ENCODE measurements at places on chromosomes 5 and 9.

DNA sequence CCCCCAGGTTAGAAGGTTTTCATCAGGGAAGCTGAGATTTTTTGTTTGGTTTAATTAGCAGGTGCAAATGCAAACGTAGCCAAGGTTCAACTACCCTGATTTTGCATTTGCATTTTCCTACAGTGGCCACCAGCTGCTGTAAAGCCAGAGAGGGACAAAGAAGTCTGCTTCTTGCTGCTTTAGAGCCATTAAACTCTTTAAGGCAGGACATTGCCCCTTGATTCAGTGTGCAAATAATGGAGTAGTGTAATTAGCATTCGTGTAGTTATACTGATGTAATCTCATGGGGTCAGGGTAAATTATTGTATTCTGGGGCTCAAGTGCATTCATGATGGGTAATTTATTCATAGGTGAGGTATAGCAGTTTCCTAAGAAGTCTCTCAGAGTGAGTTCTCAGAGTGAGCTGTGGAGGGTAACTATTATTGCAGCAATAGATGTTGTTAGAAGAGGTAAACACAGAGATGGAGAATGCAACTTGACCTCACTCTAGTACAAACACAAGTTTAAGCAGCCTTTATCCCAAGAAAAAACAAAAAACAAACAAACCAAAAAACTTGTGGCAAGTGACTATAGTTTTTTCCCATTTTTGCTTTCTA, 526.5 kb downstream of the KIF4B start:
- DNase-seq, result no peak

GRCh38 chr9:85890962-85891361, 50.0 kb upstream of the NAA35 start:
- no peak for DNase-seq

- DNase-seq, result no peak
Observed at GRCh38 chr5:111737716-111738115, 19.3 kb downstream of the NREP start.

GRCh38 chr9:93884808-93885207, 70.3 kb downstream of the BARX1 start:
- no peak for DNase-seq

GRCh38 chr5:128635379-128635778, 97.3 kb upstream of the FBN2 start:
- no peak for DNase-seq

GRCh38 chr5:60356745-60357144, 343.2 kb downstream of the DEPDC1B start:
- no peak for DNase-seq

GRCh38 chr5:6496636-6497035, 48.0 kb downstream of the UBE2QL1 start:
- no peak for DNase-seq

DNA sequence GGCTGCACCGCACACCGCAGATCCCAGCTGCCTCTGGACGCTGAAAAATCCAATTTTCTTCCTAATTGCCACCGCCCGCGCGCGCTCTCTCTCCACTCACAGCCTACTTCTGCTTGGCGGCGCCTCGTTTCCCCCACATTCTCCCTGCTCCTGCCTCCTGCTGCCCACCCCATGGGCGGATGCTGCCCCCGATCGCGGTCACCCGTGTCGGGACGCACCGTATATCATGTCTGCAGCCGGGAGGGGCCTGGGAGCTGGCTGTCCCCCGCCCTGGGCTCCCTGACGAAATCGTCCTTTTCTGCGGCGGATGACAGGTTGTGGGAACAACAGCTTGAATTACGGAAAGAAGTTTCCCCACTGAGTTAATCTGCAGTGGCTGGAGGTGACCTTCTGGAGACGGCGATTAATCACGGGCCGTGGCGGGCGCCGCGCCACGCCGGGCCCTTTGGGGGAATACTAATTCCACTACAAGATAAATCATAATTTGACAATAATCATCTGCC, 36.3 kb upstream of the PSD2 start:
- no peak for DNase-seq

- DNase-seq, result no peak
Observed at GRCh38 chr9:129382281-129383018, 204.4 kb upstream of the IER5L start.

- DNase-seq, result no peak
Observed at GRCh38 chr5:153211076-153211475, 279.4 kb upstream of the GRIA1 start.

- DNase-seq, result no peak
Observed at GRCh38 chr9:13284011-13284410, 4.5 kb upstream of the MPDZ start.

GRCh38 chr5:113652161-113652560, 138.7 kb downstream of the YTHDC2 start:
- DNase-seq, result no peak

GRCh38 chr9:113620377-113621161, 157.0 kb downstream of the RGS3 start:
- no peak for DNase-seq

GRCh38 chr9:126916909-126917308, 2.3 kb downstream of the RALGPS1 start:
- DNase-seq, result no peak

- no peak for DNase-seq
Observed at GRCh38 chr9:123375469-123376132, 19.6 kb downstream of the CRB2 start.

GRCh38 chr5:72537166-72537565, 30.0 kb upstream of the ZNF366 start:
- DNase-seq, result no peak

DNA sequence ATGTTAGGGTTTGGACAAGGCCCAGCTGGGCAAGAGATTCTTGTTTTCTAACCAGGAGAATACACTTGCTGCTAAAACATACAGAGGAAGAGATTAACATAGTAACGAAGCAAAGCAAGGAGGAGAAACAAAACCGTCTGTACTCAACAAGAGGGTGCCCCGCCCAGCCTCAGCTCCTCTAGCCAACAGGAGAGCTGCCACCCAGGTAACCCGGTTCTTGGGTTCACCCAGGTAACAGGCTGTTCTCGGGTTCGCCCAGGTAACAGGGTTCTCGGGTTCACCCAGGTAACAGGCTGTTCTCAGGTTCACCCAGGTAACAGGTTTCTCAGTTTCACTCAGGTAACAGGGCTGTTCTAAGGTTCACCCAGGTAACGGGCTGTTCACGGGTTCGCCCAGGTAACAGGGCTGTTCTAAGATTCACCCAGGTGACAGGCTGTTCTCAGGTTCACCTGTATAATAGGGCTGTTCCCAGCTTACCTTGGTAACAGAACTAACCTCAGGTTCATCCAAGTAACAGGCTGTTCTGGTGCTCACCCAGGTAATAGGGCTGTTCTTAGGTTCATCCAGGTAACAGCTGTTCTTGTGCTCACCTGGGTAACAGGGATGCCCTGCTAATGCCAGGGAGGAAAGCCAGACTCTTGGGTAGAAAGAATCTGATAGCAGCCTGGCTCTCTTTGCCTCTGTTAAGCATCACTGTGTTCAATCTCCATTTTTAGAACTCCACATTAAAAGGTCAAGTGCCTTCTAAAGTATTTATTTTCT, 271.6 kb downstream of the SYK start:
- DNase-seq, result no peak

All from KG1 (cell line).